ENCODE measurements at places on chromosomes 5 and 9. TPM values are rescaled to one million over a fixed set of nuclear protein-coding genes. Genes with fewer than 3 reads are reported as not detected.

GRCh38 chr5:91151947-91152346, 231.2 kb downstream of the ARRDC3 start:
- DNase-seq, result peak; percentile 81

DOK3 gene
- total RNA-seq, result 4.0 TPM

DNA sequence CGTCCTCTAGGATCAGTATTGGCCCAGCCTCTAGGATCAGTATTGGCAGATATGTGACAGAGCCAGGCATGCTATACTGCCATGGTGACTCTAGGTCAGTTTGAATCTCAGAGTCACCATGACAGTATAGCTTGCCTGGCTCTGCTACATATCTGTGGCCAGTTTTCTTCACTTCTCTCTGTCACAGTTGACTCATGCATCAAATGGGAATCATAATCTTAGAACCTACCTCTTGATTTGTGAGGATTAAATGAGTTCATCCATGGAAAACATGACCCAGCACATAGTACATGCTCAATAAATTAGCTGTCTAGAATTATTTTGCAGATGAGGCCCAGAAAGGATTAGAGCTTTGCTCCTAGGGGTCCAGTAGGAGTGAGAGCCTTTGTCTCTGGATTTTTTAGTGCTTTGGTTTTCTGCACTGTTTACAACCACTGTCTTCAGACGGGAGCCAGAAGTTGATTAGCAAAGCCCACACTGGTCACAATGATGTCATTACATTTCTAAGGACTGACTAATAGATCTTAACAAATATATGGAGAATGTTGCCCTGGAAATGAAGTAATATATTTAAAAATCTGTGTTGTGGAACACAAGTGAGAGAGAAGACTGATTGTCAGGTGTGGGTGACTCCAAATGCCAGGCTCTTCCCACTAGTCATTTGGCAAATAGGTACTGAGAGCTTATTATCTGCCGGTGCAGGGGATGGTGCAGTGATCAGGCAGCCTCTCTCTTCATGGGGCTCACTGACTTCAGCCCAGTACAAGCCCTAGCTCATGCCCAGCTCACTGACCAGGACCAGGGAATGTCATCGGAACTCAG, 76.0 kb downstream of the COL15A1 start:
- no peak for DNase-seq

- no peak for DNase-seq
Measured at GRCh38 chr9:130225586-130225985, 40.0 kb upstream of the HMCN2 start.

DNA sequence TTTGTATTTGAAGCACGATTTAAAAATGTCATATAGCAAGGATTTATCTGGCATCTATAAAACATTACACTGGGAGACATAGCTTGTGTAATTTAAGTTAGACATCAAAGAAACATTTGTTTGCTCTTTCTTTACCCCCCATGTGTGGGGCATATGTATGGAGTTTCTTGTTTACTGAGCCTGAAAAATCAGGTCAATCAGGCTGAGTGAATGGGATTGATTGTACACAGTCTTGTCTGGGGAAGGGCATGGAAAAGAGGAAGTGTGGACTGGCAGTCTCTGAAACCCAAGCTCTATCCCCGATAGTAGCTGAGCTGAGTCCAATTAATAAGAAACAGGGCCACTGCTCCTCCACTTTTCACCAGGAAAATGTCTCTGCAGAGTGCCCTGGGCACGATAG, 49.4 kb downstream of the SLC46A2 start:
- DNase-seq, result no peak

- no peak for DNase-seq
Measured at GRCh38 chr9:72494051-72494450, 27.4 kb upstream of the TMC1 start.

DAPK1 gene
- 18.5 TPM for total RNA-seq

GRCh38 chr5:17151686-17152085, 65.7 kb upstream of the BASP1 start:
- no peak for DNase-seq

- no peak for DNase-seq
Measured at GRCh38 chr5:124318661-124319060, 427.8 kb downstream of the ZNF608 start.

DNA sequence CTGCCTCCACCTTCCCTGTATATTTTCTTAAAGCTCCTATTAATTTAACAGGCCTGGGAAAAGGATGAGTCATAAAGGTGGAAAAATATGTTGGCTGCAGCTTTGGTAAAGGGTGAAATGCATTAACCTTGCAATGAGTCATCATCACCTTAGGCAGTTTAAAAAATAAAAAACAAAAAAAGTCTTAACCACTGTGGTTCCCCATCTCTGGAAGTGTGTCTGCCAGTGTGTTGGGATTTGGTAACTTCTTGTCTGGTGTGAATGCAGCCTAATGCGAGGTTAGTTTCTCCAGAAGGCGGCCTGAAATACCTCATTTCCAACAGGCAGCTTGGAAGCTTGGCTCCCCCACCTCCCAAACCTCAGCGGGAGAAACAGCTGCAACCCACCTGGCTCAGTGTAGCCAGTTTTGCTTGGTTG, 265.3 kb upstream of the GAS1 start:
- DNase-seq, result no peak

DNA sequence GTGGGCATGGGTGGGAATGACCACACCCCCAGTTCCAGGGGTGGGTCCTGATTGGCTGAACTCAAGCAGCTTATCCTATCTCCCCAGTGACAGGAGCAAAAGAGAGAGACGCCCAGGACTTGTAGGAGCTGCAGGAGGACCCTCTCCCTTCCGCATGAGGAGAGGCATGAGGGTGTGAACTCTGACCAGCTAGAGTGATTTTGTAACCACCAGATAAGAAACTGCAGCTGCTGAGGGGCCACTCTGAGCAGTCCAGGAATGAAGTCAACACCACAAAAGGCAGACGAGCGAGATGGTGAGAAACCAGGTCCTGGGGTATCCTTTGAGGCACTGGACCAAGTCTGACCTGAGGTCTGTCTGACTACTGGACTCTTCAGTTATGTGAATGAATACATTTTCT, 521.9 kb downstream of the BNC2 start:
- DNase-seq, result no peak

- DNase-seq, result no peak
Measured at GRCh38 chr9:114221706-114222465, 66.5 kb downstream of the COL27A1 start.

PCDHA9 gene
- total RNA-seq, result not detected

TOR2A gene
- 3.1 TPM for total RNA-seq

GRCh38 chr9:90774682-90775081, 26.9 kb upstream of the SYK start:
- no peak for DNase-seq

IL3 gene
- not detected for total RNA-seq

- DNase-seq, result no peak
Measured at GRCh38 chr9:131923132-131923671, 156.5 kb downstream of the MED27 start.

CYLC2 gene
- not detected for total RNA-seq

DNA sequence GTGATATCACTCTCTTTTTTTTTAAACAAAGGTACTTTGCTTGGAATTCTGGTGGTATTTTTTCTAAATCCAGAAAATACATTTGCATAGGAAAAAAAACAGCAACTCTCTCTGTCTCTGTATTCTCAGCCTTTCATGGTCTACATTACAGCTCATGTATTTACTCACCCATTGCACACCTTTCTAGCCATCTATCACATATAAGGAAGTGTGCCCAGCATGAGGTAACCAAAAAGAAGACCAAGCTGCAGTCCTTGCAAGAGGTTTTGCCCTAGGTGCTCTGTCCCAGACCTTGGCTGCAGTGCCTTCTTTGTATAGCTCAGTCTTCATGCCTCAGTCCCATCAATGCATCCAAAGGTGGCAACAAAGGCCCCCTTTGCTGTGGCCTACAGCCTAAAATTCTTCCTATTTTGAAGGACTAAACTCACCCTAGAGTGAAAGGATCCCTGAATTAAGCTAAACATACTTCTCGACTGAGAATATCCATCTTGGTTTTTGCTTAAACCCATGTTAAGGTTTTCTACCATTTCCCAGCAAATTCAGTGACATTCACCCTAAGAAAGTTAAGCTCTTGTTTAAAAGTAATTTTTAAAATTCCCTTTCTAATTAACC, 446.4 kb downstream of the KIF4B start:
- DNase-seq, result no peak

GRCh38 chr9:10512144-10512543, 100.7 kb downstream of the PTPRD start:
- no peak for DNase-seq

PCSK5 gene
- 5.6 TPM for total RNA-seq

DNA sequence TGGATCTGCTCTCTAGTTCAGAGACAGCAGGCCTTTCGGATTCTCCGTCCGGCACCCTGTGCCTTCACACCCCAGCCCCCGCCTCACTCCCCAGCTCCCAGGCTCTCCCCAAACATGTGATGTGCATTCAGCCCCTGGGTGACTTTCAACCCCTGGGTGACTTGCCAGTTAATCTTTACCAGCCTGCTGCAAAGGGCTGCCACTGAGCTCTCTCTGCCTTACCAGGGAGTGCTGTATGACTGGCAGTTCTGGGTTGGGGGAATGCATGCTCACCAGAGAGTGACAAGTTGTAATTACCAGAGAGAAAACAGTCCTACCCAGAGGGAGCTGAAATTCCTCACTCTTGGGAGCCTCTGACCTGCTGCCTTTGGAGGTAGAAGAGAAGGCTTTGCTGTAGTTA, 4.9 kb upstream of the ADRA1B start:
- DNase-seq, result no peak

GPX3 gene
- 2,012 TPM for total RNA-seq

- peak; percentile 13 for DNase-seq
Measured at GRCh38 chr9:14692470-14693250, 572 bp downstream of the ZDHHC21 start.

DNA sequence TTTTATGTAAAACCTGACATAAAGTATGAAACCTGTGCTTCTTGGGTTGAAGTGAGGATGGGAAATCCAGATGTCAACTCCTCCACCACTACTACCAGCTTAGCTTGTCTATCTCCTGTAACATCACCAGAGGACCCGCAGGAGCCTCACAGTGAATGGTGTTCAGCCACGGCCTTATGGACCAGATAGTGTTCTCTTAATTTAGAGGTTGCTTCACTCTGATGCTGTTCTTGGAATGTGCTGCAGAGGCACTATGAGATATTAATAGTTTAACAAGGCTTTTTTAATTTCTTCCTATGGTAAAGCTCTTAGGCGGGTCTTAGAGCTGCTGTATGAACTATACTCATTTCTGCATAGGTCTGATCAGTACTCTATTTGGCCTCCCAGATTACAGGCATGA, 27.9 kb downstream of the NFX1 start:
- no peak for DNase-seq

SPINK13 gene
- not detected for total RNA-seq

POMT1 gene
- 17.3 TPM for total RNA-seq

GRCh38 chr9:2904242-2904930, 60.5 kb upstream of the PUM3 start:
- DNase-seq, result no peak

GRCh38 chr9:25094518-25094917, 548.8 kb upstream of the IZUMO3 start:
- no peak for DNase-seq

DNA sequence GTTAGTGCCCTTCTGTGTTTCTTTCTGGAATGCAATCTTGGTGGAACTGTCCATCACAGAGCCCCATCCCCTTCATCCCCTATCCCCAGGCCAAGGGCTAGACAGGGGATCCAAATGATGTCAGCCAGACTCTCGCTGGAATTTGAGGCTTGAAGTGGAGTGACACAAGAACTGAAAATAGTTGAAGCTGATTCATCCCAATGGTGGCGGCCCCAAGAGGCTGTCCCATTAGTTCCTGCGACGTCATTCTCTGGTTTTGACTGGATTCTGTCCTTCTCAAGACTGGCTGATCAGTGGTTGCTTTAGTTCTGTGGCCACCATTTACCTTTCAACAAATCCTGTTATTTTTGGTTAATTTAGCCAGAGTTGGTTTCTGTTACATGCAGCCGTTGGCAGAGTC, 59.9 kb downstream of the SUB1 start:
- DNase-seq, result no peak

- DNase-seq, result no peak
Measured at GRCh38 chr9:98083061-98083501, 26.5 kb downstream of the NANS start.

GRCh38 chr5:142388696-142389095, 63.9 kb upstream of the SPRY4 start:
- no peak for DNase-seq

DBH gene
- total RNA-seq, result not detected

DNA sequence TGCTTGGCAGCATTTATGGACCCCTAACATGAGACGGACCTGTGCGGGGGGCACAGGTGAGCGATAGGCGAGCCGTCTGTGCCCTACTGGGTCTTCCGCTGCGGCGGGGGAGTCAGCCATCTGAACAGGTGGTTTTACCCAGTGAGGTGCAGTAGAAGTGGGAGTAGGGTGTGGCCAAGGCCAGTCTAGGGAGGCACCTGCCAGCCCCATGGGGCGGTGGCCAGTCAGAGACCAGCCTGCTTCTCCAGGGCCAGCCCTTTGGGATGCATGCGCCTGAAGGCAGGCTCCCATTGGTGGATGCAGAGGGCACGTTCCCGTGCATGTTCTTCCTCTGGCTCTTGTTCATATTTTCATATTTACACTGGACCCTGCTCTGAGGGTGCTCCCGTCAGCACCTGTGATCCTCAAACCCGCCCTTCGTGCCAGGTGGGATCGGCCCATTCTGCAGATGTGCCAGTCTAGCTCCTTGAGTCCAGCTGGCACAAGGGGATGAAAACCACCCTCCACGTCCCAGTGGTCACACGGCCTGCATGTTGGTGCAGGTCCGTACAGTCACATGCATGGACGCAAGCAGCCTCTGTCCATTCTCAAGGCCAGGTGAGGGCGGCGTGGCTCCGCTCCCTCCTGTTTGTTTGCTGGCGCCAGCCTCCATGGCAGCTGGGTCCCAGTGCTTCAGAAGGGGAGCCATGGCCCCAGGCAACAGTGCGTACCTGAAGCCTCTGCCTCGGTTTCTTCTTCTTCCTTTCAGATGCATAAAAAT, 9.0 kb downstream of the COL5A1 start:
- peak; percentile 53 for DNase-seq

TEX48 gene
- total RNA-seq, result not detected

GRCh38 chr5:83955916-83956315, 235.3 kb upstream of the HAPLN1 start:
- no peak for DNase-seq

GRCh38 chr9:86638109-86638508, 283.9 kb upstream of the TUT7 start:
- no peak for DNase-seq

GABRA1 gene
- total RNA-seq, result not detected

DNA sequence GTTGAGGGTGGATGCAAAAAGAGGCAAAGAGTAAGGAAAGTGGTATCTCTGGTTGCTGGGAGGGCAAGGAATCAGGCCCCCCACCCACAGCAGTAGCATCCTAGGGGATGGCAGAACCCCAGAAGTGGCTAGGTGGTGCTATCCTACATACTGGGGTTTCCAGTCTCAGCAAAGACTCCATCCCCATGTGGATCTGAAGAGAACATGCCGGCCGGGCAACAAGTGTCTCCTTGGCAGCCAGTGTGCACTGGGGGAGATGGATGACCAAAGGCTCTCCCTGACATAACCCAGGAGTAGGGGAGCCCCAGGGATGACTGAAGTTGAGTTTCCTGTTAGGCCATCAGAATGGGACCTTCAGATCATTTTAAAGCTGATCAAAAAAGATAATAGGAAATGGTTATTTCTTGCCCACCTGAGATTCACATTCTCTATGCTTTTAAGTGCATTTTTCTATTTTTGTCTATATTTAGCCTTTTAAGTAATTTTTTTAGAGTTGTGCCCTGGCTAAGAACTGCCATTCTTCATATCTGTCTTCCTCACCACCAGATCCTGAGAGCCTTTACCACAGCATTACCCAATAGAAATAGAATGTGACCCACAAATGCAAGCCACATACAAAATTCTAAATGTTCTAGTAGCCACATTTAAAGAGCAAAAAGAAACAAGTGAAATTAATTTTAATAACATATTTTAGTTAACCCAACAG, 78.7 kb upstream of the SMIM23 start:
- DNase-seq, result no peak

Data from right cardiac atrium (tissue), 5 donors.